ENCODE measurements at places on chromosomes 11 and 22.
A peak's percentile ranks its signal among the peaks of the same experiment; 100 is the strongest.

DNA sequence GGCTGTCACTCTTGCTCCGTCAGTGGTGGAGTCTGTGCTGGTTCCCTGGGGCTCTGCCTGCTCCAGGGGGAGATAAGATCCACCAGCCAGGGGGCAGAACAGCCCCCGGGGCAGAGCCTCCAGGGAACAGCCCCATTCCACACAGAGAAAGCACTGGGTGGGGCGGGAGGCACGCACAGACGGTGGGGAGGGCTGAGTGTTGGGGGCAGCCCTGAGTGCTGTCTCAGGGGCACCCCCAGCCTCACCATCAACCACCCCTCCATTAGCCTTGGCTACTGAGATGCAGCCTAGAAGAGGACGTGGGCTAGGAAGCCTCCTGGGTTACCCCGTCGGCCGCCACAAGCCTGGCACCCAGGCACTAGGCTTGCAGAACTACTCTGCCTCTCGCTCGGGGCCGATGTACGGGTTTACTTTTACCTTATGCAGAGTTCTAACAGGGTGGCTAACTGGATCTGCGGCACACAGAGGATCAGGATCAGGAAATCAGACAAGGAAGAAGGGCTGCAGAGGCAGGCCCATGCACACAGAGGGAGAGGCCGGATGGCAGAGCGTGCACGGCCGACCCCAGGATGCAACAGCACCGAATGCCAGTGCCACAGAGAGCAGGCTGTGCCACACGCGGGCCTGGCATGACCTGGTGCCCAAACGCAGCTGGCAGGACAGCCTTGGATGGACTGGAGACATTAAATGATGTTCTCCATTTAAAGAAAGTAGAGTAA is 140.5 kb downstream of the CTTN start:
- no peak for DNase-seq

DNA sequence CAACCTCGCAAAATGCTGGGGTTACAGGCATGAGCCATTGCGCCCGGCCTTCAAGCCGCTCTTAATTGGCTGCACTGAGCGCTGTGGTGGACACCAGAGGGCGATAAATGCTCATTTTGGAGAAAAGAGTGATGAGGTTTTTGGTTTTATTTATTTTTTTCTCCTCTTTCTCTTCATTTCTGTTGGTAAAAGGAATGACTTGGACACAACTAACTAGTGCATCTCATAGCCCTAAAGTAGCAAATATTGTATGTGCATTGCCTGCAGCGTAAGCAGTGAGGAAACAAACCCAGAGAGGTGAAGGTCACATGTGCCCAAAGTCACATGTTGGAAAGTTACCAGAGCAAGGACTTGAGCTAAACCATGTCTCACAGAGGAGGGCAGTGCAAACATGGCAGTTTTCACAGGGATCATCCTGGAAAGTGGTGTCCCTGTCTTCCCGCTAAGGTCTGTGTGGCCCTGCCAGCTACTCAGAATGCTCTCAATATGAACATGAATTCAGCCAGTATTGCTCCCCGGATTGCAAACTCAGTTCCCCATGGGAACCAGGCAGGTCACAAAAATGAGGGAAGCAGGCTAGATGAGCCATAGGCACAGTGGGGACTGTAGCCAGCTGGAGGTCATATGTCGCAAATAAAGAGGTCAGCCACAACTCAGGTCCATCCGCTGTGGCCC is 8.6 kb upstream of the CD82 start:
- peak; percentile 82 for DNase-seq

GRCh38 chr11:76524461-76524860 is 79.6 kb downstream of the EMSY start:
- no peak for DNase-seq

GRCh38 chr11:120648771-120649170 is 137.2 kb downstream of the GRIK4 start:
- no peak for DNase-seq

- DNase-seq, result peak; percentile 42
Measured at GRCh38 chr11:3160252-3161031, 4.7 kb downstream of the OSBPL5 start.

DNA sequence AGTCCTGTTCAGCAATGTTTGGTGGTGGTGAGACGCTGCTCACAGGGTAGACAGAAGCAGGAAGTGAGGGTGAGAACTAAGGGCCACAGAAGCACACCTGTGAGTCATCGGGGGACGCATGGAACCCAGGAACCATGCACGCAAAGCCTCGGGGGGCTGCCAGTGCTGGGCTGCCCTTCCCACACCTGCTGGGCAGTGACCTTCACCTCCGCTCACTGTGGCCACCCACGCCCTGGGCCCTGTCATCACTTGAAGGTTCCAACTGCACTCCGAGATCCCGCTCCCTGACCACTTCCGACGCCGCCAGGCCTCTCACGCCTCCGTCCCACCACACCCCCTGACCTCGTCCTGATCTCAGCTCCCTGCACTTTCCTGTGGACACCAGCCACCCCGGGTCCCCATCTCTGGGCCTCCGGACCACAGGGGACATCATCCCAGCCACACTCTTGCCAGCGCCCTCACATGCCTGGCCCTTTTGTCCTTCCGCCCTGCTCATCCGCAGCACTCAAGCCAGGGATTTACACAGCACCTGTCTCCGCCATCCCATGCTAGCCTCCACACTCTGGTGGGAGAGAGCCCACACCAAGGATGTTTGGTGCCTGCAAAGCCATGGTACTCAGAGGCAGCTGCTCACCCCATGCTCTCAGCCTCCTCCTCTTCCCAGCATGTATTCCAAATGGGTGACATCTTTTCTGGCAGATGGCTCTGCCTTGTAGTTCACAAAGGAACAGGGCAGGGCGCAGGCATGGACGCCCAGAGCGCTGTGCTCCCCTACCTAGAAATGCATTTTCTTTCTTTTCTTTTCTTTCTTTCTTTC is 23.1 kb upstream of the ATXN10 start:
- no peak for DNase-seq

GRCh38 chr22:31393893-31394292 is 5.5 kb upstream of the DRG1 start:
- no peak for DNase-seq

- peak; percentile 55 for DNase-seq
Measured at GRCh38 chr11:9642894-9643293, 21.0 kb upstream of the SWAP70 start.

- DNase-seq, result no peak
Measured at GRCh38 chr22:42317691-42318547, 47.5 kb upstream of the TCF20 start.

DNA sequence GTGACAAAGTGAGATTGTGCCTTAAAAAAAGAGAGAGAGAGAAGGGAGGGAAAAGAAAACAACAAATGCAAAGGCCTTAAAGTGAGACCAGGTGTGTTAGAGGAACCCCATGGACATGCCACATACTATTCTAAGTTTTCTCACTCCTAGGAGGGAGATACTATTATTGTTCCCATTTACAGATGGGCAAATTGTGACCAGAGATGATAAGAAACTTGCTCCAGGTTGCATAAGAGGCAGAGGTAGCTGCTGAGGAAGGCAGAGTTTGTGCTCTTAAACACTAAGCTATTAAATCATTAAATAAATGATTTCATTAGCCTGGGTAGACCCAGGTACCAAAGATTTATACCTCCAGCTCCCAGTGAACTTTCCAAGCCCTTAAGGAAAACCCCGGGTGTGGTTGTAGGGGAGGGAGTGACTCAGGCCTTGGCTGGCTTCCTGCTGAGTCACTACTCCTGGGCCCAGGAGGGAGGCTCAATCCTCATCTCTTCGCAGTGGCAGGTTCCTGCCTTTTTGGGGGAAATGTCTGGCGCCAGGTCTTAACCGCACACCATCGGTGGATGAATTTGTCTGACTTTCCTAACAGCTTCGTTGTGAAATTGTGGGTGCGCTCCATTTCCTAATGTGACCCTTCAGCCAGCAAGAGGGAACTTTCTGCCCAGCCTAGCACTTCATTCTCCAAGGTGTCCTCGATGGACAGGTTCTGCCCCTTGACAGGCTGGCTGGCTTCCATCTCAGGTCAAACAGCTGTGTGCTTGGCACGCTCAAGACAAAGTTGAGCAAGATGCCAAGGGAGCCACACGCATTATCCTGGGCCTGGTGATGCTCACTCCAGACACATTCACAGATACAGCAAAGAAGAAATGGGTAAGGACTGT is 33.4 kb upstream of the PTPRJ start:
- DNase-seq, result peak; percentile 76

DNA sequence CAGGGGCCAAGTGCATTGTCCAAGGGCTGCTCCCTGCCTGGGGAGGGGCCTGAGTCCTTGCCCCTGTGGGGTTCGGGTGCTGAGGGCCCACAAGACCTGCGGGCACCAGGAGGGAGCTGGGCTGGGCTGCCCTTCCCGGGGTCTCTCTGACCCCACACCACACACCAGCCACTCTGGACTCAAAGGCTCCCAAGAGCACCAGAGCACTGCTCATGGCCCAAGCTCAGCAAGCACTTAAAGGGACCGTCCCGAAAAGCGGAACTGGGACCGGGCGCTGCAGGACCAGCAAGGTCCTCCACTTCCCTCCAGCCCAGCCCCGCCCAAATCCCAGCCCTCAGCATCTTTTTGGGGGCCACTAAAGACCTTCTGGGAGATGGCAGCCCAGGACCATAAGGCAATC is 5.3 kb downstream of the LSP1 start:
- DNase-seq, result peak; percentile 66

- no peak for DNase-seq
Measured at GRCh38 chr11:75509020-75509720, 16.6 kb downstream of the GDPD5 start.

GRCh38 chr22:48754611-48755058 is 1073.0 kb downstream of the BRD1 start:
- DNase-seq, result no peak

GRCh38 chr11:62554387-62555167 is 8.0 kb upstream of the AHNAK start:
- no peak for DNase-seq

- DNase-seq, result no peak
Measured at GRCh38 chr11:18987454-18988231, 48.4 kb upstream of the MRGPRX1 start.

DNA sequence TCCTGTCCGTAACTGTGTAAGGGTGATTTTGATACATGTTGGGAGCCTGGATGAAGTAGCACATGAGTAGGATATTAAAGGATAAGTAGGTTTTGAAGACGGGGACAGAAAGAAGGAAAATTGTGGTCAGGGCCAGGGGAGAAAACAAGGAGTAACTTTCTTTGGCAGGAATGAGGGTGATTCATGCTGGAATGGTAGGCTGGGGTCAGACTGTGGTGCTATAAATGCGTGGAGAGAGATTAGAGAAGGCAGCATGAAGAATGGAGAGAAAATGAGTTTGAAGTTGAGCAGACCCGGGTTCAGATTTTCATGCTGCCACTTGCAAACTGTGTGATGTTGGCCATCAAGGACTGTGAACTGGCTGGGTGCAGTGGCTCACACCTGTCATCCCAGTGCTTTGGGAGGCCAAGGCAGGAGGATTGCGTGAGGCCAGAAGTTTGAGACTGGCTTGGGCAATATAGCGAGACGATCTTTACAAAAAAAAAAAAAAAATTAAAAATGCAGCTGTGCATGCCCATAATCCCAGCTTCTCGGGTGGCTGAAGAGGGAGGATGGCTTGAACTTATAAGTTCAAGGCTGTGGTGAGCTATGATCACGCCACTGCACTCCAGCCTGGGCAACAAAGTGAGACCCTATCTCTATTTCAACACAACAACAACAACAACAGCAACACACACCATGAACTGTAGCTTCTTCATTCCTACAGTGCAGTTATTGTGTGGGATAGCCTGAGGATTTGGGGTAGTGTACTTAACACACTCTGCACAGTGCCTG is 22.3 kb downstream of the ZBTB16 start:
- no peak for DNase-seq

- DNase-seq, result peak; percentile 39
Measured at GRCh38 chr11:112526699-112527416, 266.2 kb upstream of the PLET1 start.

DNA sequence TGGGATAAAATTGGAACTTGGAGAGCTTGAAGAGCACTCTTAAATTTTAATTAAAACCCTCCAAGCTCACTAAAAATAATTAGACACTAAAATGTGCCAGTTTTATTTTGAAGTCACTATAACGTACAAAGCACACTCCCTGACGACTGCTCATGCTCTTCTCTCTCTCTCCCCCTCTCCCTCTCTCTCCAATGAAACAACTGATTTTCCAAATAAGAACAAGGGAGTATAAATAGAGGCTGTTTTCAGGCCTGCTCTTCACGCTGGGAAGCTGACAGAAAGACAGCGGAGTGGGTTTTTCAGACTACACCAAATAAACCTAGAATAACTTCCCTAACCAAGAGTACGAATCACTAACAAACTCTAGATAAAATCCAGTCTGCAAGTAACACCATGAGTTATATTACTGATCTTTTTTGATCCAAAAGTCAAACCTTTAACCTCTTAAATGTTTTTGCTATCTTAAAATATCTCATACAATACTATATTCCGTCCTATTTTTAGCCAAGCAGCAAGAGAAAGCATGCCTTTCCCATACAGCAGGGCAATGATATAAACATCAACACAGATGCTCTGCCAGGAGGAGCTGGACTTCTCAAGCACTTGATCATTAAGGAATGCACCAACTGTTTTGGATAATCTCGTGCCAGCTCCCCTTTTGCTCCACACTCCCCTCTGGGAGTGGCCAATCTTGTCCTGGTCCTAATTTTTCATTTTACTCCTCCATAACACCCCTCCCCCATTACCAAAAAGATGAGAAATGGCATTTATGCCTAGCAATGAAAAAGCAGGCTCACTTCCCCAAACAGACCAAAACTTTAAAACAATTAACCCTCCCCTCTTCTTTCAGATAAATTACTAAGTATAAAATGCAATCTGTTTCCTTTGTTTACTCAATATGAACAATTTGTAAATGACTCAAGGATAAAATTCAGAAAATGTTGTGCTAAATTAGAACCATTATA is 116.9 kb downstream of the SOX6 start:
- no peak for DNase-seq

DNA sequence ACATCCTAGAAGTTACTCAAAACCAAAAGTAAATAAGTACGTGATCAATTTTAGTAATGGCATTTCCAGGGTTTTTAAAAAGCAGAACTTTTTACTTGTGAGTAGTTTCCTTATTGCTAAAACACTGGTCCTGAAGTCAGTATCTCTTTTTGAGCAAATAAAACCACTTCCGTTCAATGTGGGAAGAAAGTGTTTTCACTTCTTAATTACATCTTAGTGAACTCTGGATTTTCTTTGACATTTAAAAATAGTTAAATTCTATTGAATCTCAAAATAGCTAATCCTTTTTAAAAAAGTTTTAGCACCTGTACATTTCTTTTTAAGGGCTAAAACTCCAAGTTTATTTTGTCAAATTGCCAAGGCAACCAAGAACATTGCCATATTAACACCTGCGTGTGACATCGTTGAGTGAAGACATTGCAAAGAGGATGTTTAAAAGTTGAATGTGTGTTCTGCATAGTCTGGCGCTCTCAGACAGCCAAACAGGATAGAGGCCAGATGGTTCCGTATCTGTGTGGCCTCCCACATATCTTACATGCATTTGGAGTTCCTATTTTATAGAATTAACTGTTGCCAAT is 17.2 kb upstream of the OR5B21 start:
- DNase-seq, result peak; percentile 75

GRCh38 chr11:56396047-56396446 is 16.4 kb upstream of the OR5AL1 start:
- no peak for DNase-seq

GRCh38 chr22:46948411-46949144 is 186.1 kb downstream of the TBC1D22A start:
- DNase-seq, result no peak

All from inflammatory macrophage (primary cell).